ENCODE measurements at places on chromosomes 11 and 22.

GRCh38 chr11:36460220-36460619 is 49.9 kb downstream of the TRAF6 start:
- DNase-seq: no peak

DNA sequence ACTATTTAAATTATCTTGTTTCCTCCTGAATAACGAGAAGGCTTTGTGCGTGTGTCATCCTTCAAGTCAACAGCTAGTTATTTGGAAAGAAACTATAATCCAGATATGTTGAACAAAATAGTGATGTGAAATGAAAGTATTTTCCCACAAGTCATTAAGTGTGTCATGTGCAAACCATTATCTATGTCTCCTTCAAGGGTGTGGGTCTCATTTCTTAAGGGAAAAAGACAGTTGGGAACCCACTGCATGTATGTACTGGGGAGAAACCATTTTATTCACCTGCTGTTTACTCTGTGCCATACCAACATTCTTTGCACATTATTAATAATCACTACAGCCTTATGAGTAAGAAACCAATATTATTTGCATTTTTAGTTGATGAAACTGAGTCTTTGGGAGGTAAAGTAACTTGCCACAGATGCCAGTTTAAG is 145.3 kb upstream of the CTSC start:
- DNase-seq: no peak

GRCh38 chr11:86671531-86672006 is 847 bp downstream of the ME3 start:
- DNase-seq: no peak

- no peak for DNase-seq
Observed at GRCh38 chr22:42805016-42805997, 51.8 kb downstream of the ARFGAP3 start.

- no peak for DNase-seq
Observed at GRCh38 chr11:105110688-105111030, 28.9 kb downstream of the CARD18 start.

DNA sequence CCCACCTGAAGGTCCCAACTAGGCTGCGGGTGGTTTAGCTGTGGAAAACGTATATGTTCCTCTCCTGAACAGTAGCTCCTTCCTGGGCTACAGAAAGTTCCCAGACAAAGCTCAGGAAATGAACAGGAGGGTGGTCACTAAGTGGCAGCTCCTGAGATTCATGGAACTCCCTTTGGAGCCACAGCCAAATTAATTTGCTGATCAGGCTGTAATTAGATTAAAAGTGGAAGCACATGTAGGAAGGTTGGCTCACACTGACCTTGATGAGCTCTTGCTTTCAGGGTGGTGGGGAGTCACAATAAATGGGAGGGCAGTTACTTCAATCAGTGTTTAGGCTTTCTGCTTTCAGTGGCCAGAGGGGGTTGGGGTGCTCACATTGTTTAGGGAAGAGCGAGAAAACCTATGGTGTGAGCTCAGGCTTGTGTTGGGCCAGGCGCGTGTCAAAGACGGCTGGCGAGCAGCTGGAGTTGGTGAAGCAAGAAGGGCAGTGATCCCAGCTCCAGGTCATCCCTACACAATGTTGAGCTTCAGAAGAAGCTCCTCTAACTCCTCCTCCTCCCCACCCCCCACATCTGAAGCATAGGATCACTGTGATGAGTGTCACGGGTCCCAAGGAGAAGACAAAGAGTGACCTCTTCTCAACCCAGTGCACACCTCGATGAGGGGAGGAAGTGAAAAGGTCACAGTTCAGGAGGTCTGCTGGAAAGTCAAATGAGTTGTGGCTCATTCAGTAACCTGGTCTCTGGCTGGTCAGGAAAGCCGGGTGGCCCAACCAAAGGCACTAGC is 42.5 kb downstream of the CLPB start:
- no peak for DNase-seq

DNA sequence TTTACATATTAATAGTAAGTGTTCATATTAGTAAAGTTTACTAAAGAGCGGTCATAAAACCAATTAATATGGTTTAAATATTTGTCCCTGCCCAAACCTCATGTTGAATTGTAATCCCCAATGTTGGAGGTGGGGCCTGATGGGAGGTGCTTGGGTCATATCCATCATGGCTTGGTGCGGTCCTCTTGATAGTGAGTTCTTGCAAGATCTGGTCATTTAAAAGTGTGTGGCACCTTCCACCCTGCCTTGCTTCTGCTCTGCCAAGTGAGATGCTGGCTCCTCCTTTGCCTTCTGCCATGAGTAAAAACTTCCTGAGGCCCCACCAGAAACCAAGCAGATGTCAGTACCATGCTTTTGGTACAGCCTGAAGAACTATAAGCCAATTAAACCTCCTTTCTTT is 54.8 kb upstream of the OLFML1 start:
- DNase-seq: no peak

DNA sequence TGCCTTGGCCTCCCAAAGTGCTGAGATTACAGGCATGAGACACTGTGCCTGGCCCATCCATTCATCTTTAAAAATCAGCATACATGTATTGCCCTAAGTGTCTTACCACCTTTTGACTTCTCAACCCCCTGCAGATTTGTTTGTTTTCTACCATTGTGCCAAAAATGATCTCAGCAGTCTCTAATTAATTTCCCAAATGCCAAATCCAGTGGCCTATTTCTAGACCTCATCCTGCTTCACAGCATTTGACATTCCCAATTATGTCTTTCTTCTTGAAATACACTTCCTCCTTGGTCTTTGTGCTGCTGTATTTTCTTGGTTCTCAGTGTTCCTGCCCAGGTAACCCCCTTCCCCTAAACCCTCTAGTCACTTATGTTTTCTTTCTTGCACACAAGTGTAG is 46.0 kb upstream of the GRAMD1B start:
- DNase-seq: no peak

DNA sequence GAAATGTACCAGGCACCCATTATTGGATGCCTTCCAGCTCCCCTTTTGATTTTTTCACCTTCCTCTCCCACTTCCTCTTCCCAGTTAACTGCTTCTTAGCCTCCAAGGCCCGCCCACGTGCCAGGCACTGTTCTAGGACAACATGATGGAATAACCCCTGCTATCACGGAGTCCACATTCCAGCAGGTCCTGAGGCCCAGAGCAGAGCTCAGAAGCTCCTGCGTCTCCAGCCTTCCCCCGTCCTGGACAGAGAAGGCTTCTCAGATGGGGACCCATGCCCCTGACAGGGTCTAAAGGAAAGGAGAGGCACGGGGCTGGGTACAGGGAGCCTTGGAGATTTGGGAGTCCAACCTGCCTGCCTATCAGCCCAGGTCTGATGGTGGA is 29.1 kb downstream of the TRIM29 start:
- no peak for DNase-seq

DNA sequence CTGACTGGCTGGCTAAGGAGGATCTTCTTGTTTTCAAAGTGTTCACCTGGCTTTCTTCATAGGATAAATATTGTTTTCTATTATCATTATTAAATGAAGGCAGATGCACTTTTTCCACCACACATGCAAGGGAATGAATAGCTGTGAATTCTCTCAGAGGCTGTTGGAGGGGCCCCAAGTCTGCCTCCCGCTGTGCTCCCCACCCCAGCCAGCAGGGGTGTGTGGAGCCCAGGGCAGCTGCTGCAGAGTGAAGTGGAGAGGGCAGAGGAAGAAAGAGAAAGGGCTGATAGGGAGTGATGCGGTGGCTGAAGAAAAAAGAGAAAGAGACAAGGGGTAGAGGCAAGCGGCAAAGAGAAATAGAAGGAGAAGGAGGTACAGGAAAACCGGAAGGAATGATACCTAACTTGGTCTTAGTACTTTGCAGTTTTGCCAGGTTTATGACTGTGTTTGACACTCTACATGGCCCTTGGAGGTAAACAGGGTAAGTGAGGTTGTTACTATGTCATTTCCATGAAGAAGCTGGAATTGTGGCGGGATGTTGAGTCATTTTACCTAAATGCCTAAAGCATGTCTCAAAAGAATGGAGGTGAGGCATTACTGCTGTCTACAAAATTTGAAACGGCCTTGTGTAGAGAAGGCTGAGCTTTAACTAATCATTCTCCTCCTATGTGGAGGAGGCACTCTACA is 145.7 kb upstream of the B3GAT1 start:
- DNase-seq: no peak

GRCh38 chr11:2091786-2092463 is 47.3 kb downstream of the IGF2 start:
- DNase-seq: no peak

GRCh38 chr11:72702096-72702495 is 27.9 kb upstream of the PDE2A start:
- DNase-seq: no peak

- DNase-seq: no peak
Observed at GRCh38 chr11:16377746-16378145, 21.4 kb upstream of the SOX6 start.

DNA sequence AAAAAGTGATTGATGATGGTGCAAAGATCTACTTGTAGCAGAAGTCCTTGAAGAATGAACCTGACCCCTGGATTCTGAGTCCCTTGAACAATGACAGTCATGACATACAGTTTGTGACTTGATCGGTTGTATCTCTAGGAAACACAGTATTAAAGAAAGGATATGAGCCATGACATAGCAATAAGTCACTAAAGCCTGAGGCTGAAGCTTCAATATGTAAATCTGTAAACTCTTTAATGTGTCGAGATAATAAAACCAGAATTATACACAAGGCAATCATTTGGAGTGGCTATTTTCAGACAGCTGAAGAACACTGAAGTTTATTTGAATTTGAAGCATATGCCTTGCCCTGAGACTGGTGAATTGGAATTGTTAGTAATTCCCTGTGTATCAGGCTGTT is 911.5 kb upstream of the RAG2 start:
- DNase-seq: no peak

Data from HEK293T (cell line).